Right kidney (tissue), 9 donors: ENCODE measurements at places on chromosomes 11 and 22.
A peak's percentile ranks its signal among the peaks of the same experiment; 100 is the strongest.

- DNase-seq: no peak
Observed at GRCh38 chr11:119896387-119897045, 167.5 kb upstream of the NECTIN1 start.

- no peak for DNase-seq
Observed at GRCh38 chr22:17536269-17536668, 27.0 kb upstream of the SLC25A18 start.

- no peak for DNase-seq
Observed at GRCh38 chr11:107050121-107050520, 31.8 kb upstream of the GUCY1A2 start.

DNA sequence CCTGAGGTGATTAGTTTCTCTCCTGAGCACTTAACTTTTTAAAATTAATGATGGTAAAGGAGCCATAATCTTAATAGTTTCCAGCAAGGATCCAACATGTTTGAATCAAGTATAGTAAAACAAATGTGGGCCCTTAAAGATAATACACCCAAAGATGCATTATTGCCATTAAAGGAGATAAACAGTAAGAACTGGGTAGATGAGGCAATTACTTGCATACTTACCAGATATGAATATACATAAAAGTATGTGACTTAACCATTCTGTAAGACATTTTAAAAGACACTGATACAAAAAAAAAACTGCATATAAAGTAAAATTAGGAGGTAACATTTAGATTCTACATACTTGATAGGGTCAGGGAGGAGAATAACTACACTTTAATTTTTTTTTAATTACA is 48.2 kb downstream of the CADM1 start:
- DNase-seq: no peak

- no peak for DNase-seq
Observed at GRCh38 chr22:43825651-43826050, 13.5 kb upstream of the EFCAB6 start.

GRCh38 chr11:10666556-10667520 is 26.7 kb downstream of the IRAG1 start:
- DNase-seq: no peak

DNA sequence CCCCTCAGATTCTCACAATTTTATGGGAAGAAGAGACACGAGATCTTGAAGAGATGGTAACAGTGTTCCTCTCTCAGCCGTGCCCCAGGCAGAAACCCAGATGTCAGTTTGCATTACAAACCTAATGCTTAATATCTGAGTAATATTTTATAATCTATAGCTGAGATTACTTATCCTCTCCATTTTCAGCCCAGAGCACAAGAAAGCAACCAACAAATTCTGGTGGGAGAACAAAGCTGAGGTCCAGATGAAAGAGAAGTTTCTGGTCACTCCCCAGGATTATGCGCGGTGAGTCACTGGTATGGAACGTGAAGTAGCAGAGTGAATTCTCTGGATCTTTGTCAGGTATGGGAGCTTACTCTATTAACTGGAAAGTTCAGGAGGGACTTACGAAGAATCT is 884 bp downstream of the CENATAC start:
- DNase-seq: no peak

GRCh38 chr22:36916034-36916433 is 2.6 kb downstream of the CSF2RB start:
- no peak for DNase-seq

DNA sequence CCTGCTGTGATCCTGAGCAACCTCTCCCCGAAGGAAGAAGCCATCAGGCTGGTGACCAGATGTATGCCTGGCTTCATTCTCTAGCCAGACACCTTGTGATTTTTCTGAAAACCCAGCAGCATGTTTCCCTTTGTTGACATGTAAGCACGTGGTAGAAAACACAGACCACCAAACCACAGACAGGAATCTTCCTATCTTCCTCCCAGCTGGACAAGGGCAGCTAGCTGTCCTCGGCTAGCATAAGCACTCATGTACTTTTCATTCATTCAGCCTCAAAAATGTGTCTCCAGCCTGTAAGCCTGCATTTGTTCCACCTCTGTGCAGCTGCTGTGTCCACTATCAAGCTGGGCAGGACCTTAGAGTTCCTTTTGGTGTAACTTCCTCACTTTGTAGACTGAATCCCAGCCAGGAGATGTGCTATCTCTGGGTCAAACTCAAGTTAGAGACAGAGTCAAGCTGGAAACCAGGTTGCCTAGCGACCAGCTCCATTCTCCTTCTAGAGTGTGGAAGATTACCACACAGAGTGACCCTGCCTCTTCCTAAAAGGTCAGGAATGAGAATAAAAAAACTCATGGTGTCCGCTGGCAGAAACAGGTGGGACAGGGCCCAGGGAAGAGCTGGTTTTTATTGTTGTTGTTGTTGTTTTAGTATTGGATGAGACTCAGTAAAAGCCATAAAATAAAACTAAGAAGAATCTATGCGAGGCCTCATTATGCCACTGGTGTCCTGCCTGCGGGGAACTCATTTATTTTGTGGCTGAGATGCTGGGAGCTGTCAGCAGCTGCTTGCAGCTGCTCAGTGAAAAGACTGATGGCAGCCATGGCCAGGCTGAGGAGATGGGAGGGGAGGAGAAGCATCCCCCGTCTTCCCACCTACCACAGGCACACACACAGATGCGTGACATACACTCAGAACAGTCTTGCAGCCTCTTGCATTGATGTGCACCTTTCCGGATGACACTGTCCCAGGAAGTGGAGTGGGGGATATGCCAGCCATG is 7.4 kb upstream of the CLMP start:
- peak; percentile 63 for DNase-seq

DNA sequence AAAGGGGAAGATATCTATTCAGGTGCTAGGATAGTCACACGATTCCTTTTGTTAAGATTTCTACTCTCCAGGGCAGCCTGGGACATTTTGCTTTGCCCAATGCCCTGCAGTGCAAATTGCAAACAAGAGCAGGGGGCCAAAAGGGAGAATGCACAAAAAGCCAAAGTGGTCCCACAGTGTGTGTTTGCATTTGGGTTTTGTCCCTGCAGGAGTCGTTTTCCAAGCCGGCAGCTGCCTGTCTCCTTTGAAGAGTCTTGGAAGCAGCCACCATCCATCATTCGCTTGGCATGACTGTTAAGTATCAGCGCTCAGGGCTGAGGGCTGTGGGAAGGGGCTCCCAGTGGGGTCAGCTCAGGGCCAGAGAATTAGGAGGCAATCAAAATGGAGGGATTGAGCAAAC is 184.7 kb downstream of the MIAT start:
- DNase-seq: no peak

- DNase-seq: no peak
Observed at GRCh38 chr22:39518996-39519680, 1.2 kb upstream of the ATF4 start.

- no peak for DNase-seq
Observed at GRCh38 chr11:122697636-122698167, 42.2 kb downstream of the UBASH3B start.

DNA sequence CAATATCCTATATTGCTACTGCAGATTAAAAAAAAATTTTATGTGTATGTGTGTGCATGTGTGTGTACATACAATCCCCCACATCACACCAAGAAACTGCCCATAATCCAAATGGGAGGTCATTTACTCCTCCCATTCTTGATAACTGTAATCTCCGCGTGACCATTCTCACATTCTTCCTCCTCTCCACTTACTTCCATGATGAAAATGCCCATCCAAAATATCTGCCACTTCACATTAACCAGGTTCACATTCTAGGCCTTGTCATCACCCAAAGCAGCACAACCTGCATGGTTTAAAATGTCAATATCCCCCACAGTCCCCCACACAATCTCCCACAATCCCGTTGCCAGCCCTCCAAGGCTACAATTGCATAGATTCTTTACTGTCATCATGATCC is 149.6 kb downstream of the LARGE1 start:
- no peak for DNase-seq

DNA sequence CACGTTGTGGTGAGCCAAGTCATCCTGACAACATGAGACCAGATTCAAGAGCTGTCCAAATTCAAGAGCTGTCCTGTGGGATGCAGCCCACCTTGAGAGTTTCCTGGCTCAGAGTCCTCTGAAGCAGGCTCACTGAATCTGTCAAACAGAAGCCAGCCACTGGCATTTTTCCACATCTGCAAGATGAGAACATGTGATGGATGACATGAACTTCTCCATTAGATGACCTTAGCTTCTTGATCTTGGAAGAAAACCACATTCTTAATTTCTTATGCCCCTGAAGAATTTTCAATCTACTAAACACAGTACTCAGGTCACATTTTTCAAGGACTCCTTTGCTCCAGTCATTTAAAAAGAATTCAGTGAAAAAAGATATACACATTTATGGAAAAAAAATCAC is 291.0 kb downstream of the GUCY1A2 start:
- DNase-seq: no peak

GRCh38 chr11:14140991-14141390 is 178.5 kb downstream of the SPON1 start:
- no peak for DNase-seq

GRCh38 chr22:26767351-26768155 is 110.2 kb downstream of the MIAT start:
- DNase-seq: no peak

GRCh38 chr22:44483878-44484277 is 14.2 kb downstream of the RTL6 start:
- DNase-seq: no peak

DNA sequence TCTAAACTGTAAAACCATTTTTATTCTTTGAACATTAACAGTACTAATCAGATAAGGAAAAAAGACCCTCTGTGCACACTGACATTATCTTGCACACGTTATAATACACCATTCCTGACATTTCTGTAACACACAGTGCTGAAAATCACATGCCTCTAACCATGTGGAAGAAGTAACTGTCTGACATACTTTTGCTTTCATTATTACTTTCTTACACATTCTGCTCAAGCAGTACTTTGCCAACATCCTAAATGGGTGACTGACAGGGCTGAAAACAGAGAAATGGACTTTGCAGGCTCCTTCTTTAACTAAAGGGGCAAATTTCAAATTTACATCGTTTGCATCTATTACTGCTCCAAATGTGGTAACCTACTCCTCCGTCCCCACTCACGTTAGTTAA is 22.8 kb upstream of the TP53AIP1 start:
- no peak for DNase-seq

DNA sequence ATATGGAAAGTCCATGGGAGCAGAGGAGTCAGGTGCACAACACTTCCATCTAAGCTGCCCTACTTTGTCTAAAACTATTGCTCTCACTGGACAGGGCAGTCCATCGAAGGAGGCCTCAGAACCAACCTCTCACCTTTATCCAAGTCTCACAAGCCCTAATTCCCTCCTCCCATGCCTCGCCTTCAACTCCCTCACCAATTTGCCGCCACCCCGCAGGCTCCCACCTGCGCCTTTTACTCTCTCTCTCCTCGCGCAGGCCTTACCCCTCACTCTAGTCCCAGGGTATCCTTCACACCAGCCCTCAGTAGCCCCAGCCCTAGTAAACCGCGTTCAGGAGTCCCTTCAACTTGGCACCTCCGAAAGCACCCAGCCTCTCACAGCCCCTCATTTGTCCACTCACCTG is 451 bp downstream of the FHIP1B start:
- no peak for DNase-seq

GRCh38 chr11:59158206-59159068 is 13.5 kb upstream of the DTX4 start:
- peak; percentile 33 for DNase-seq

DNA sequence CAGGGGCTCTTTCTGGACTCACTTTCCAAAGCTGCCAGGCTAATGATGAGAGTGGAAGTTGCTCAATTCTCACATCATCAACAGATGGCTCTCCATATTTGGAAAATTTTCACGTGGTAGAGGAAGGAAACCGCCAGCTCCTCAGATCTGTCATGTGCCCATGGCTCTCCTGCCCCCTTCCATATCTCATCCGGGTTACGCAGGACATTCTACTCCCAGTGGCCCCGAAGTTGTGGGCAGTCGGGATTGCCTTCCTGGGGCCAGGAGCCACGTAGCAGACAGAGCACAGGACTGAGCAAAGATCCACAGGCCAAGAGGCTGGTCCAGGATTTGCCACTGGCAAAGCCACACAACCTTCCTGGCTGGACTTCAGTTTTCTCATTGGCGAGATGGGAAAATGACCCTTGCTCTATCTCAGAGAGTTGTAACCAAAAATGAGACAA is 38.8 kb downstream of the RPUSD4 start:
- DNase-seq: no peak
